ENCODE measurements at places on chromosomes 11 and 22.

DNA sequence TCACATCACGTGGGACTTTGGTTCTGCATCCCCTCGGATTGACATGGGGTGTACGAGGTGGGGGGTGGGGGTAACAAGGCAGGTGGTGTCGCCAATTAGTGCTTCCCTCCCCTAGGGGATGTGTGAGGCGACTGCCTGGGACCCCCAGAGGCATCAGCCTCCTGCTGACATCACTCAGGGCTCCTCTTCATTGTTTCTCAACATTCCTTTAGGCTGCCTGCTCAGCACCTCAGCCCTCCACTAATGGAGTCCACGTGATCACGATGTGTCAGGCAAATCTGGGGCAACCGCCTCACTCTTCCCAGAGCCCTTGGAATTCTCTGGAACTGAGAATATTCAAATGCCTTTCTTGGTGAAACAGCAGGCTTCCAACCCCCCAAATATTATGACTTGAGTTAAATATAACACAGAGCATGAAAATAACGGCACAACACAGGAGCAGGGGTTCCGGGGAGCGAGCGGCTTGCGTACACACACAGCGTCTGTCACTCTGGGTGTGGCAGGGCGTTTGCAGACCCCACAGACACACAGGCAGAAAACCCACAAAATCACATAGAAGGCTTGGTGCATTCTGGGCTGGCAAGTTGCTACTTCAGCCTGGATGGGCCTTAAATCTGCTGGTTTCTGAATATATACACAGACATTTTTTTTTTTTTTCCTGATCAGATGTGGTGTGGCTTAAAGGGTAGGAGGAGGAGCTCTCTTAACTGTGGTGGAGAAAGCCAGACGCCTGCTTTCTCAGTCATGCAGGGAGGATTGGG lies 170.1 kb upstream of the CADM1 start:
- DNase-seq = no peak

- DNase-seq = no peak
Observed at GRCh38 chr11:60528465-60528864, 13.3 kb downstream of the MS4A13 start.

DNA sequence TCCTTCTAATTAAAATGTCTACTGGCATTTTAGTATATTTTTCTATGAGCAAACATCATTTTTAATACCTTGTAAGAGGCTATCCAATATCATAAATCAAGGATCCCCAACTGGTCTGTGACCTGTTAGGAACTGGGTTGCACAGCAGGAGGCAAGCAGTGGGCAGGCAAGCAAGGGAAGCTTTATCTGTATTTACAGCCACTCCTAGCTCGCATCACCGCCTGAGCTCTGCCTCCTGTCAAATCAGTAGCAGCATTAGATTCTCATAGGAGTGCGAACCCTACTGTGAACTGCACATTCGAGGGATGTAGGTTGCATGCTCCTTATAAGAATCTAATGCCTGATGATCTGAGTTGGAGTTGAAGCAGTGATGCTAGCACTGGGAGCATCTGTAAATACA lies 70.2 kb upstream of the CREB3L1 start:
- DNase-seq = no peak

- peak; percentile 62 for DNase-seq
Observed at GRCh38 chr22:19941365-19942082, at the start of the genes COMT and TXNRD2. Gene COMT (plus strand): TSS chr22:19941772. CDS start chr22:19962527, 20,755 bp downstream. Gene TXNRD2 (minus strand): TSS chr22:19941818. CDS start chr22:19941803, 15 bp downstream.

All from RKO (cell line).